ENCODE measurements at places on chromosomes 2 and 18. TPM values are rescaled to one million over a fixed set of nuclear protein-coding genes. Genes with fewer than 3 reads are reported as not detected.

Gene DSC2
- 1.5 TPM for total RNA-seq

Gene FOXD4L1
- 0.31 TPM for total RNA-seq

Gene IL37
- total RNA-seq = not detected

Gene PCARE
- not detected for total RNA-seq

Gene SATB2
- total RNA-seq = 3.9 TPM

Gene TMEM247
- total RNA-seq = not detected

Gene MTA3
- 25.8 TPM for total RNA-seq

Gene TRABD2A
- 8.9 TPM for total RNA-seq

Gene GALNT14
- 46.1 TPM for total RNA-seq

Gene HNMT
- 0.28 TPM for total RNA-seq

Gene CHST9
- total RNA-seq = not detected

Gene HAAO
- not detected for total RNA-seq

Gene TNFRSF11A
- 6.3 TPM for total RNA-seq

Gene DYNAP
- not detected for total RNA-seq

Gene C2orf74
- total RNA-seq = 15.1 TPM

Gene DQX1
- total RNA-seq = not detected

Gene DPYSL5
- 3.8 TPM for total RNA-seq

Gene ALKAL2
- total RNA-seq = not detected

Gene MTX2
- 45.1 TPM for total RNA-seq

Gene STK16
- 30.1 TPM for total RNA-seq

Gene FKBP1B
- total RNA-seq = 9.3 TPM

Gene C2orf66
- 0.07 TPM for total RNA-seq

Gene GDF7
- total RNA-seq = 0.05 TPM

Gene NGEF
- 16.8 TPM for total RNA-seq

Gene LRRTM4
- total RNA-seq = not detected

Gene PAX3
- total RNA-seq = not detected

Gene SCN2A
- not detected for total RNA-seq

Gene FBXO11
- 53.5 TPM for total RNA-seq

Gene SIX2
- total RNA-seq = 0.39 TPM

Gene FSHR
- total RNA-seq = not detected

Gene RESP18
- total RNA-seq = not detected

Gene CFC1
- total RNA-seq = not detected

Gene LYG2
- not detected for total RNA-seq

Gene DAW1
- 1.7 TPM for total RNA-seq

Gene TLX2
- total RNA-seq = 0.30 TPM

Gene HOXD13
- 0.24 TPM for total RNA-seq

Gene TSPYL6
- not detected for total RNA-seq

Gene IL36B
- total RNA-seq = not detected

Gene RHBDD1
- total RNA-seq = 8.6 TPM
